ENCODE measurements at places on chromosomes 5 and 9.

DNA sequence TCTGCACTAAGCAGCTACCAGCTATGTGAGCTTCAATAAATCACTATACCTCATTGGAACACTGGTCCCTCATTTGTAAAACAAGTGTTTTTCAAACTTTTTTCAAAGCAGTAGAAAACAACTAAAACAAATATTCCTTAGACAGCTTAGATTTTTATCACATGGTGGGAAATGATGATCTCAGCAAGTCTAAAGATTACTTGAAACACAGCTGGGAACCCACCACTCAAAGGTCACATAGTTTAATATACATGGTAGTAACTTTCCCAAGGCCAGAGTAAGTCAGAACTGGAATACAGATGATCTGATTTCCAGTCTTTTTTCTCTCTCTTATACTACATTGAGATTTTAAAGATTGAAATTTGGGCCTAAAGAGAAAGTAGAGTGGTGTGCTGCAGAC is 850 bp upstream of the C6 start:
- no peak for DNase-seq

GRCh38 chr9:35054871-35055644 is 17.4 kb downstream of the VCP start:
- no peak for DNase-seq

- no peak for DNase-seq
These were observed 40.7 kb upstream of the TRPM3 start for GRCh38 chr9:71162126-71162525.

GRCh38 chr5:181086026-181086883 is 44.7 kb downstream of the OR2V1 start:
- no peak for DNase-seq

DNA sequence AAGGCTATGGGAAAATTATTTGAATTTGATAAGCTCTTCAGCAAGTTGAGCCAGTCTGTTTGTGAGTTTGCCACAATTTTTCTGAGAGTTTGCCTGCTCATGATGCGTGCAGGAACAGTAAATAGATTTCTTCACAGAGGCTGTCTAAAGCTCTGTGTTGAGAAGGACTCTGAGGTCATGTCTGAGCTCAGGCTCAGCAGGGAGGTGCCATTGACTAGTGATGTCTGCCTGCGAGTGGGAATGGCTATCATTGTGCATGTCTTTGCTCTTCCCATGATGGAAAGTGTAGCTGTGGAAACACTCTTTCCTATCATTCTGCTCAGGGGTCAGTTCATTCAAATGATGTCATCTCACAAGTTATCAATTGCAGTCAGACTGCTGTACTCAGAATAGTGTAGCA is 142.8 kb downstream of the RASEF start:
- DNase-seq, result no peak

DNA sequence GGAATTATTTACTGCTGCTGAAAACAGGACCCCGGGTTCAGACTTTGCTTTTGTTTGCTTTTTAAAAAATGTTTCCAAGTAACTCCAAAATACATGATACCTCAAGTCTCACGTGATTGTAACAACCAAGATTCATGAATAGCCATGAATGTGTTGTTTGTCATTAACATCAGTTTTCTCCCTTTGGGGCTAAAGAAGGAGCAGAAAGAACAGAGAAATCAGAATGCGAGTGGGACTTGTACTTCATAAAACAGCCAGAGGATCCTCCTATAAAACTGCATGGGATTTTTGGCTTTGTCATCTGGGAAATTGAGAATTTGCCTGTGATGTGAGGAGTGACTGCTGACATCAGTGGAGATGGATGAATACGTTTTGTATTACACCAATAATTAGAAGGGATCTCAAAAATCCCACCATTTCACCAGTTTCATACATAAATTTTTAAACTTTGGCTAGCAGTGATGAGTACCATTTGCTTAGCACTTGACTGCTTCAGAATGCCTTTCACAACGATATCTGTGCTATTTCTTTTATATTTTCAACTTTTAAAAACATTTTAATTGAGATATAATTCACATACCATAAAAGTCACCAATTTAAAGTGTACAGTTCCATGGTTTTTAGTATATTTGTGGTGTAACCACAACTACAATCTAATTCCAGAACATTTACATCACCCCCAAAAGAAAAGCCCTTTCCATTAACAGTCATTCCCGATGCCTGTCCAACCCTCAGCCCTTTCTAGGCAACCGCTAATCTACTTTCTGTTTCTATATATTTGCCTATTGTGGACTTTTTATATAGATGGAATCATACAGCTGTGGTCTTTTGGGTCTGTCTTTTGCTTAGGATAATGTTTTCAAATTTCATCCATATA is 126.9 kb upstream of the ANKRD55 start:
- DNase-seq, result no peak
